ENCODE measurements at places on chromosomes 16 and 17.

- DNase-seq, result no peak
Observed at GRCh38 chr16:77330332-77331042, 104.3 kb downstream of the ADAMTS18 start.

DNA sequence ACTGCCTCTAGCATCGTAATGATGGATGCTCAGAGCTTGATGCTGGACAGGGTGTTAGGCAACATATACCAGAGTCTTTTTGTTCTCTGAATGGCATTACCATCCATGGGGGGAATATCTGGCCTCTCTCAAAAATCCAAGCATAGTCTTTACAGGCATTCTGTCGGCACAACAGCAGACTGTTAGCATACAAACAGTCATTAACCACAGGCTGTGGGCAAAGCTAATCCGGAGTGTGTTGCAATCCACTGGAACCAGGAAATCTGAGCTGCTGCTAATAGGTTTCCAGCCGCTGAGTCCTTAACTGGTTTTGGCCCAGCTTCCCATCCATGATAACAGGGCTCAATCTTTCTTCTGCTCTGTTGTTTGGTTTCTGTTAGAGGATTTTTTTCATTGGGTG lies 371.9 kb downstream of the HS3ST3B1 start:
- DNase-seq, result peak; percentile 42

- no peak for DNase-seq
Observed at GRCh38 chr17:17874478-17874877, 37.7 kb upstream of the SREBF1 start.

GRCh38 chr16:57643147-57643874 lies 14.9 kb downstream of the ADGRG1 start:
- no peak for DNase-seq

GRCh38 chr17:4623249-4623648 lies 18.2 kb downstream of the ALOX15 start:
- DNase-seq, result no peak

DNA sequence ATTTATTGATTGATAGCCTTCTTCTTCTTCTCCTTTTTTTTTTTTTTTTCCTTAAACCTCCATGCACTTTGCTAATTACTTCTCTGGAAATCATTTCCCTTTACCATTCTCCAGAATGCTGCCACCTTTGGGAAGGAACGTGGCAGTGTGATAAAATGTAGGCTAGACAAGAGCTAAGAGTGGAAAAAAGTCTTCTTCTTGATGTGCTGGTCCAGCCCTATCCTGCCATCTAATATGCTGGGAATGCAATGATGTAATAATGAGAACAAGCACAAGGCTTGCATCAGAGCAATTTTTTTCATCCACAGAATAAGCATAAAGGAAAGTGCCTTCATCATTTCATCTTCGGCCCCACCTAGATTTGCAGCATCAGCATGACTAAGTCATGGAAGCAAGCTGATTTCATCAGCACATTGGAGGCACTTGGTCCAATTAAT lies 128.7 kb upstream of the ZFHX3 start:
- no peak for DNase-seq

DNA sequence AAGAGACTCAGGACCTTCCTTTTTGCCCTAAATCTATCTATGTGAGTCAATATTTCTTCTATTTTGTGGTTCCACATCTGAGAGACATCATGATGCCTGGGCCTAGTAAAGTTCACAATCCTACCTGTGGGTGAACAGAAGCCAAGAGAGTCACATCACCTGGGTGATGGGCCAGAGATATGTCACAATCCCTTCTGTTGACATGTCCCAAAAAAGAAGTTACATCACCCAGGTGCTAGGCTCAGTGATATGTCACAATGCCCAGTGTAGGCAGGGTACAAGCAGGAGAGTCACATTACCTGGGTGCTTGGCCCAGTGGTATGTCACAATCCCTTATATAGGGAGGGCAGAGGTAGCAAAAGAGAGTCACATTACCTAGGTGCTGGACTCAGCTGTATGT lies 2101.9 kb downstream of the TP53TG3F start:
- no peak for DNase-seq

GRCh38 chr16:12815361-12815760 lies 11.7 kb upstream of the CPPED1 start:
- peak; percentile 26 for DNase-seq

- no peak for DNase-seq
Observed at GRCh38 chr17:77303620-77304019, 162.9 kb downstream of the SEC14L1 start.

GRCh38 chr17:49312722-49313121 lies 49.3 kb downstream of the ZNF652 start:
- no peak for DNase-seq

GRCh38 chr17:56581635-56582627 lies 11.6 kb upstream of the NOG start:
- DNase-seq, result no peak

GRCh38 chr16:52252680-52253079 lies 294.3 kb downstream of the TOX3 start:
- DNase-seq, result no peak

DNA sequence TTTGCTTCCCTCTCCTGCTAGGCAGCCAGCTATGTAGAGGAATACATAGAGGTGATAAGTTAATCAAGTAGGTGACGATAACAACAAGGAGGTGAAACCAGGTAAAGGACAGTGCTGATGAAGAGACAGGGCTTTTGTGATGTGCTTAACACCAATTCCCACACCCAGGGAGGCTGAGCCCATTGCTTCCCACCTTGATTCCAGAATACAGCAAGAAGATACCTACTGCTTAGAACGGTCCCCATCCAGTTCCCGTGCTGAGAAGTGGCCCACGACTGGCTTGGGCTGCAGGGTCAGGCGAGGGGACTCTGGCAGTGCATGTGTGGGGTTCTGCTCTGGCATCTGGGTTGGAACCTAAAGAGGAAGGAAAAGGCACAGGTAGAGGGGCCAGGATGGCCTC lies 16.1 kb upstream of the GFAP start:
- DNase-seq, result no peak

GRCh38 chr17:13353590-13353989 lies 248.1 kb downstream of the HS3ST3A1 start:
- no peak for DNase-seq

- no peak for DNase-seq
Observed at GRCh38 chr17:4738136-4739121, 1.2 kb upstream of the ZMYND15 start.

GRCh38 chr16:53530046-53530445 lies 27.0 kb upstream of the AKTIP start:
- DNase-seq, result no peak

- peak; percentile 35 for DNase-seq
Observed at GRCh38 chr17:76997981-76998531, 129.9 kb downstream of the MGAT5B start.

- DNase-seq, result peak; percentile 10
Observed at GRCh38 chr17:6327007-6327406, 107.9 kb downstream of the AIPL1 start.

DNA sequence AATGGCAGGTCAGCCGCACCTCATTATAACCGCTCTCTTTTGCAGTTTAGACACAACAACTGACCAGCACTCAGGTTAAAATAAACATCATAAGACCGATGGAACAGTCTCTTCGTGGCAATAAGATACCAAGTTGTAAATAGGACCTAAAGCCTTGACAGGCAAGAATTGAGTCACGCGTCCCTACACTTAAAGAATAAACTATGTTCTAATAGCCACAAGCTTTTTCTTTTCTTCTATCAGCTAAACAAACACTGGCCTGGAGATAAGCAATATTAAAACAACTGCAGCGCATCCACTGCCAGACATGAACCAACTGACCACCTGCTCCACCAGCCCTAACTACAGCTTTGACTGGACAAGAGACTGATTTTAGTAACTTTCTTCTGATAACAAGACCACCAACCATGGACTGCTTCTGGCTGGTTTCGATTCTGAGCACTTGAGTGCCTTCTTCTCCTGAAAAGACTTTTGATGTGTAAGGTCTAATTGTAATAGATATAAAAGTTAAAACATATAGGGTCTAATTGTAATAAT lies 17.5 kb downstream of the SLFN12L start:
- DNase-seq, result no peak

DNA sequence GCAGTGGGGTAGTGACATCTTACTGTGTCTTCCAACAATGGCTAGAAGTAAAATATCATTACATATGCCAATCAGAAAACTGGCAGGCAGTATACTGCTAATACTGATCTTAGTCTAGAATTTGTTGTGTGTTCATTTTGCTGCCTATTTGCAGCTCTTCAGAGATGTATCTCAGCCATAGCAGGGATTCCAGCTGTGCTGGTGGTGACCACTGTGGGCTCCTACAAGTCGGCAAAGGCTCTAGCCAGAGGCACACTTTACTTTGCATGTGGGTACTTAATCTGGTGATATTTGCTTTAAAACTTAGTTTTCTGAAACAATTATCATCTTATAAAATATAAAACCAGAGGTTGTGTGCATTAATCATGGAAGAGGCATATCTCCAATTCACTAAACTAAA lies 70.0 kb downstream of the TMC6 start:
- no peak for DNase-seq

- no peak for DNase-seq
Observed at GRCh38 chr17:1986783-1987451, 38.2 kb downstream of the RTN4RL1 start.

DNA sequence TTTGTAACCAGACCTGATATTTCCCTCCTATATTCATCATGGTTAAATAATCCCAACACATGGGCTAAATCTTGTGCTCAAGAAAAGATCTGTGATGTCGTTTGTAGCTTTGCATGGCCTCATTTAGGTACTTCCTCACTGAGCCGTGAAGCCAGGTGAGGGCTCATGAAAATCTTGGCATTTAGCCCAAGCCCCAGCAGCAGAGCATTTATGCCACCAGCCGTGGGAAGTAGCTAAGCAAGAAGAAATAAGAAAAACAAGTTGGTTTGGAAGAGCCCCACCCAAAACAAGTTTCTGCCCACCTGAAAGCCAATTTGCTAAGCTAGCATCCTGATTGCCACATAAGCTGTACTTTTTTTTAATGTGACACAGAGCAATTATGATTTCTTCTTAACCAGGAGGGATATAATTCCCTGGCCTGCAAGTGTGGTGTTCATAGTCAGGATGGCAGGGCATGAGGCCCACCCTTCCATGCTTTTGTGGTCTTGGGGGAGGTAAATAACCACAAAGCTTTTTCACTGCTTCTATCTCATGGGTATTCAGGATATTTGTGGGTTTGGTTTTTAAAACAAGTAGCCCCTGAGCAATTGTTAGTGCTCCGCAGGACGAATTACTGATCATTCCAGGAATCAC lies 10.5 kb downstream of the TMIGD1 start:
- peak; percentile 62 for DNase-seq

DNA sequence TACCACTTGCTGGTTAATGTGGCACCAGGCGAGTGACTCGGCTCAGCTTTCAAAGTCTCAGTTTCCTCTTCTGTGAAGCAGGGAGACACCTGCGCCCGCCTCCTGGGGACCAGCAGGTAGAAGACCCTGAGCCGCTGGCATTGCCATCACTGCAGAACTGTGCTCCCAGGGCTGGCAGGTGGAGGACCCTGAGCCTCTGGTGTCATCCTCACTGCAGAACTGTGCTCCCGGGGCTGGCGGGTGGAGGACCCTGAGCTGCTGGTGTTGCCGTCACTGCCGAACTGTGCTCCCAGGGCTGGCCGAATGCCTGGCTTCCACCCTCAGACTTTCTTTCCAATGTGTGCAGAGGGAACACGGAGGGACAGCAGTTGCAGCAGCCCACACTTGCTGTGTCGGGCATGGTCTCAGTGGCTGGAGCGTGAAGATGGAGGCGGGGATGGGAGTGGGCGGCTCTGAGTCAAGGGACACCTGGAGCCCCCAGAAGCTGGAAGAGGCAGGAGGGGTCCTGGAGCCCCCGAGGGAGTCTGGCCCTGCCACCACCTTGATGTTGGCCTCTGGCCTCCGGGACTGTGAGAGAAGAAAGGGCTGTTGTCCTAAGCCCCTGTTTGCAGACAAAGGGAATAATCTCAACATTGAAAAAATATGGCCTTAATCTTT lies 75.8 kb upstream of the METTL9 start:
- no peak for DNase-seq
